ENCODE measurements at places on chromosomes 12 and 14.

DNA sequence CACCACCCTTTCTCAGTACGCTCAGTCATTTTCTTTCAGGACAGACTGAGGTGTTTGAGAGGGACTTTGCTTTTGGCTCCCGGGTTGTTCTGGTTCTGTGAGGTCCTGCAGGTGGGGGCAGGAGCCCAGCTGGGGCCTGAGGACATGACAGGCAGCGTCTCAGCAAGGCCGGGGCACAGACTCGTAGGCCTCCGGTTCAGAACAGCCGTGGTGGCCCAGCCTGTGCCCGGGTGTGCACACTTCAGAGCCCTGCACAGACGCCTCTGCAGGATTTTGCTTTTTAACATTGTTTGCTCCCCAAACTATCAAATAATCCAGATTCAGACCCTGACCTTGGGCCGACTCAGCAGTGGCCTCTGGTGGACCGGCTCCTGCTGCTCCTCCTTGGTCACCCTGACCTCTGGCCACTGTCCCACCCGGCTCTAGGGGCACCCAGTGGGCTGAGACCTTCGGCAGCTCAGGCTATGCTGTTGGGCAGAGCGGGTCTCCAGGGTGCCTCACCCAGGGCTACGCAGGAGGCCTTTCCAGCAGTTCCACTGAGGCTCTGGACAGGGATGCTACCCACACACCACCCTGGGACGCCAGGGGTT is 65.2 kb downstream of the ADGRD1 start:
- no peak for DNase-seq

DNA sequence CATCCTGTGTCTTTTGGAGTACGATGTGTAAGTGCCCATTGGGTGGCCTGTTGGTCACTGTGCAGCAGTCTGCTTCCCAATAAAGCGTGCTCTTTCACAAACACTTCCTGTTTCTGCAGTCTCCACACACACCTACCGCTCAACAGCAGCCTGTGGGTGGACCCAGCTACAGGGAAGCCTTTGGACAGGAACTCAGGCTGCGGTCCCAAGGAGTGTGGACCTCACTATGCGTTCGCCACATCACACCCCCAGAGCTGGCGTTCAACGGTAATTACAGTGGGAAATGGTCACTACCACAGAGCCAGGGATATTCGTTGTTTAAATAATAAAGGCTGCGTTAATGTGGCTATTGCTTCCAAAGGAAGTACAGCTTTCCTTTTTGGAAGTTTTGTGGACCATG is 16.2 kb downstream of the PSMC1 start:
- DNase-seq: no peak

DNA sequence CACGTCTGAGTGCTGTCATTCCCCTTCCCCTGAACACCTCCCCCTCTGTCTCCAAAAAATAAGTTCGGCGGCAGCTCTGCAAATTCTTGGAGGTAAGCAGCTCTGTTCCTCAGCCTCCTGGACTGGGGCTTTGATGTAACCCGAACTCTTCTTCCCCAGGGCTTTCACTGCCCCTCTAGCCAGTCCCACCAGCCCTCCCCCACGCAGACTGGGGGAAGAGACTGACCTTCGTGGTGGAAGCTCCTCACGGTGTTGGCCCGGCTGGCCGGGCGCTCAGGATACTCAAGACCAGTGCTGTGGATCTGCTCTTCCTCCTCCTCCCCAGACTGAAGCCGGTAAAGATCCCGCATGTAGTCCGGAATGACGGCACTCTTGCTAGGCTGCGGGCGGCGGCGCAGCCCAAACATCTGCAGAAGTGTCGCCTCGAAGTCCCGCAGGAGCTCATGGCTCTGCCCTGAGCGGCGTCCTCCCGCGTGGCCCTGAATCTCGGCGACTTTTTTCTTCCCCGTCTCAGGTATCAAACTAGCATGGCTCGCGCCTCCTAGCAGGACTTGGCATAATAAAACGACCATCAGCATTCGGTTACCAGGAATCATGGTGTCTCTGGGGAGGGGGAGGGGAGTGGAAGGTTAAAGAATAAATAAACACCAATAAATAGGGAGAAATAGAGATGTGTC is 4.9 kb downstream of the BMP4 start:
- DNase-seq: no peak

- no peak for DNase-seq
Observed at GRCh38 chr12:116138364-116138763, 139.1 kb downstream of the MED13L start.

GRCh38 chr14:78857974-78858373 is 687.8 kb downstream of the NRXN3 start:
- no peak for DNase-seq

GRCh38 chr14:70784886-70785285 is 24.4 kb downstream of the MAP3K9 start:
- no peak for DNase-seq

DNA sequence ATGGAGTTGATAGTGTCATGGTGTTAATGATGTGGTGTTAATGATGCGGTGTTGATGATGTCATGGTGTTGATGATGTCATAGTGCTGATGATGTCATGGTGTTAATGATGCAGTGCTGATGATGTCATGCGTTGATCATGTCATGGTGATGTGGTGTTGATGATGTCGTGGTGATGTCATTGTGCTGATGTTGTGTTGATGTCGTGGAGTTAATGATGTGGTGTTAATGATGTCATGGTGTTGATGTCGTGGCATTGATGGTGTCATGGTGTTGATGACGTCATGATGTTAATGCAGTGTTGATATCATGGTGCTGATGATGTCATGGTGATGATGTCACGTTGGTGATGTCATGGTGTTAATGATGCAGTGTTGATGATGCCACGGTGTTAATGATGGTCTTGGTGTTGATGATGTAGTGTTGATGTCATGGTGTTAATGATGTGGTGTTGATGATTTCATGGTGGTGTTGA is 49.1 kb upstream of the RIMBP2 start:
- DNase-seq: no peak

DNA sequence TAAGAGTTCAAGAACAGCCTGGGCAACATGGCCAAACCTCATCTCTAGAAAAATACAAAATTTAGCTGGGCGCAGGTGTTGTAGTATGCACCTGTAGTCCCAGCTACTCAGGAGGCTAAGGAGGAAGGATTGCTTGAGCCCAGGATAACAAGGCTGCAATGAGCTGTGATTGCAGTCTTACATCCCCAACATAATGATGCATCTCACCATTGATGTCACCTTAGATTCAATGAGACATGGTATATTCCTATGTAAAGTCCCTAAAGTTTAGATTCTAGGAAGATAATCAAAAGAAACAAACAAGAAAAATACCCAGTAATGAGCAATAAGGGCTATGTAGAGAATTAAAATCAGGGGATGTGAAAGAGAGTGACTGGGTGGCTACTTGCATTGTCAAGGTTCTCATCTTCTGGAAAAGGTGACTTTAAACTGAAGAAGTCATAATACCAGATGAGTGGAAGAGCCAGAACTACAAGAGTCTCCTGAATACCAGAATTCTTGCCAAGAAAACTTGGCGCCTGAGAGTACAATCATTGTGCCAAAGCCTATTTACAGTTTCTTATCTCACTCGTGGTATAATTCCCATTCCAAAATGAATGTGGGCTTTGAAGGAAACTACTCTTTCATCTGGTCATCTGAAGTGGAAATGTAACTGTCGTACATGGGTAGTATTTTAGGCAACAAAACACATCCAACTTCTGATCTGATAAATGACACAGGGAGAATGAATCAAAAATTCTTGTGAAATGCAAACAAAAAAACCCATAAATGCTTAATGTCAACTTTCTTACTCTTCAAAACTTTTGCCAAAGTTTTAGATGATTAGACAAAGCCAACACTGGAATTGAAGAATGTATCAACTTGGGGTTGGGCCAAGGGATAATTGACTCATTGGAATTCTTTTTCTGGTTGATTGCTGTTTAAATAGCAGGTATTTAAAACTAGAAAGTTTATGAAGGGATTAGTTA is 81.1 kb upstream of the ST8SIA1 start:
- no peak for DNase-seq

GRCh38 chr12:98408681-98409080 is 106.7 kb upstream of the TMPO start:
- no peak for DNase-seq

GRCh38 chr14:68274725-68275124 is 455.1 kb downstream of the RAD51B start:
- no peak for DNase-seq

DNA sequence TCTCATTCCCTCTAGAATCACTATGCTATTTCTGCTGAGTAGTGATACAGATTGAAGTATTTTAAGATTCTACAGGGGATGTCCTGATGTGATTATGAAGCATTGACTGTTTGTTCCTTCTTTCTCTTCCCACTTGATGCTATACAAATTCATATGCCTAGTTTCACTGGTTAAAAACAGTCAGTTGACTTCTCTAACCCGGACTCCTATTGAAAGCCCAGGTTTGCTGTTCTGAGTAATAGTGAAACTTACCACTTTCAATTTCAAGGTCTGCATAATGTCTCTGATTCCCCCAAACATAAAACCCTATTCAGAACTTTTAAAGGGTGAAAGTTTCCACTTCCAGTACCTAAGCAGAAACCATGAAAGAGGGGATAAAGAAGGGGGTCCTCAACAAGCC is 117.7 kb upstream of the RPL10L start:
- no peak for DNase-seq

DNA sequence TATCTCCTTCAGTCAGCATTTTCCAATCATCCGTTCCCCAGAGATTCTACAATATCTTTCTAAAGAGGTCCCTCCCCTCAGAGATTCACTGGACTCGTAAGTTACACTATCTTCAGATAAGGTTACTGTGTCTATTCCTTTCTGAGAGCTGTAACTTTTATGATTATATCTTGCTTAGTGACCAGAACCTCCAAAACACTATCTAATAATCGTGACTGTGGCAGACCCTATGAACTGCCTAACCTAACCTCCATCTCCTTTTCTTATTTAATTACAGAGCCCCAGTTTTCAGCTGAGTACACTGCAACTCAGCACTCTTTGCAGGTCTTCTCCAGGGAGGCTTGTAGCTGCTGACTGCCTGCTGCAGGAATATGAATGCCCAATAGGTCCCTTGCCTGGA is 38.5 kb upstream of the CHGA start:
- no peak for DNase-seq

DNA sequence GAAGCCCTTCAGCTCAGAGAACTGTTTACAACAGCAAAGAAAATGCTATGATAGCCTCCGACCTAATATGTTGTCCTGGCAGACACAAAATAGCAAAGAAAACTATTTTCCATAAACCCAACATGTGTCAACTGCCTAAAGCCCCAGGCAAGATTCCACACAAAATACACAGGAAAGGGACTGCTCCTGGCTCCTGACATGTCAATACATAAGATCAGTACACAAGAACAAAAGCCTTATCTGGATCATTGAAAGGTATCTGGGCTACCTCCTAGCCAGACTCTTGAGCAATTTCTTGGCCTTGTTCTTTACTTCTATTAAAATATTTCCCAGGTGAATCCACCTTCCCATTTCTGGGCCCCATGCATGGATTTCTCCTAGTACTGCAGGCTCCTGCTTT is 242.3 kb upstream of the GRIP1 start:
- no peak for DNase-seq

GRCh38 chr12:116980083-116980482 is 69.3 kb downstream of the FBXW8 start:
- DNase-seq: no peak

DNA sequence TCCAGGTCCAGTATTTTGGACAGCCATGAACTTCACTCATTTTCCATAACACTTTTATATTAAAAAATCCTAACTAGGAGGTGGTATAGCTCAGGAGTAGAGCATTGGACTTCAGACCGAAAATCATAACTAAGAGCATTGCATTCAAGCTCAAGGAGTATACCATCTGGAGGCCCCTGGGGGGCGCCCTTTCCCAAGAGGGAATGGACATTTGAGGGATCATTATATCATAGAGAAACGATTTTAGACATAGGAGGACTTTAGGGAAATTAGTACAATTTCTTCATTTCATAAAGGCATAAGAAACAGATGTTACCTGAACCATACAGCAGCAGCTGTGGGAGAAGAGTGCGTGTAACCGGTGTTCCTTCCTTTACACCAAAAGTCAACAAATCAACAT is 5.2 kb upstream of the ATG14 start:
- DNase-seq: no peak

DNA sequence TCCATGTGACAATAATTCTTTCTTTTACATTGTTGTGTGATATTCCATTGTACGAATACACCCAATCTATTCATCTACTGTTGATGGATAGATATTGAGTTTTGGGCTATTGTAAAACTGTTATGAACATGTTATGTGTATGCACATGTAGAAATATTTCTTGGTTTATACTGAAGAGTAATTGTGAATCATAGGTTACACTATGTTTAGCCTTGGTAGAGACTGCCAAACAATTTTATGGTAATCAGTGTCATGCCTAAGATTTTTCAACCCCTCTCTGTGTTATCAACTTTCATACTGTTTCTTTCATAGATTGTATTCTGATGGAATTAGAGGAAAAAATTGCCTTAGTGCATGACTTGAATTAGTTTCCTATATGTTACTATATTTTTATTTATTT is 39.5 kb downstream of the FRMD6 start:
- no peak for DNase-seq

- no peak for DNase-seq
Observed at GRCh38 chr14:91047174-91047753, 13.2 kb downstream of the RPS6KA5 start.

GRCh38 chr12:66409195-66409871 is 107.0 kb downstream of the HELB start:
- DNase-seq: no peak

DNA sequence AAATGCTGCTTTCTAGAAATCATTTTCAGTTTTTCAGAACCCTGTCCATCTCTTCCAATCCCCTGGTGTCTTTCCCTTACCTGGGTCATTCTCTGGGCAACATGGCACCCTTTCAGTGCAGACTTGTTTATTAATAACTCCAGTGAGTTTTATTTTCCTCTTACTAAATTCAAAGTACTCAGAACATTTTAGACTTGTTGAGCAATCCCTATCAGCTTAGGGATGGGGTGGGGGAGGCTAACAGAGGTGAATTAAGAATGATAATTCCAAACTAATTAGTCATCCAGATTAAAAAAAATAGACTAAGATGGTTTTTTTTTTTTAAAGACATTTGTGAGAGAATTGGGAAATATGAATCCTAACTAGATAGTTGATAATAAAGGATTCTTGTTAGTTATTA is 10.7 kb downstream of the GPRC5A start:
- DNase-seq: no peak

DNA sequence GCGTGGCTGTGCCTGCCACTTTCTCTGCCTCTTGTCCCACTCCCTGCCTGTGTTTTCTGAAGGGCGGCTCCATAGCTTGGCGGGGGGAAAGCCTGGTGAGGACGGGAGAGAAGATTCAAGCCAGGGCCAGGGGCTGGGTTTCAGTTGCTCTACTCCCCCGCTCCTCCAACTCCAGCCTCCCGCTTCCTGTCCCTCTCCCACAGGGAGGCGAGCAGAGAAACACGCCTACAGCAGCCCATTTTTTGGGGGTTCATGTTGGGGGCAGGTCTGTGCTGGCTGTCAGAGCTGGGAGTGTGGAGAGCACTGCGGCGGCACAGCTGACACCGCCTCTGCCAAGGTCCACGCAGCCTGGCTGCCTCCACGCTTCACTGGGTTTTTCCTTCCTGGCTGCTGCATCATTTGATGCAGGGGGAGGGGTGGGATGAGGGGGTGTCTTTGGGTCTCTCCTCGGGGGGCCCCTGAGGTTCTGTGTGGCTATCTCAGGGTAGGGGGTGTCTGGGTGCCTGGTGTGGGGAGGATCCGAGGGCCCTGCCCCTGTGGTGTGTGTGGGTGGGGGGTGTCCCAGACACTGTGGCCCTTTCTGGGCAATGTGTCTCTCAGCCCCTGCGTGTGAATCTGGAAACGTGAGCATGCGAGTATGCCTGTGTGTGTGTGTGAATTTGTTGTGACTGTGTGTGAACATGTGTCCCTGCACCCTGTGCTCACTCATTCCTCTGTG is 10.7 kb upstream of the KRT80 start:
- no peak for DNase-seq

GRCh38 chr14:81849714-81850113 is 316.1 kb upstream of the SEL1L start:
- no peak for DNase-seq
